A549 (cell line): ENCODE measurements at places on chromosomes 1 and 21.

DNA sequence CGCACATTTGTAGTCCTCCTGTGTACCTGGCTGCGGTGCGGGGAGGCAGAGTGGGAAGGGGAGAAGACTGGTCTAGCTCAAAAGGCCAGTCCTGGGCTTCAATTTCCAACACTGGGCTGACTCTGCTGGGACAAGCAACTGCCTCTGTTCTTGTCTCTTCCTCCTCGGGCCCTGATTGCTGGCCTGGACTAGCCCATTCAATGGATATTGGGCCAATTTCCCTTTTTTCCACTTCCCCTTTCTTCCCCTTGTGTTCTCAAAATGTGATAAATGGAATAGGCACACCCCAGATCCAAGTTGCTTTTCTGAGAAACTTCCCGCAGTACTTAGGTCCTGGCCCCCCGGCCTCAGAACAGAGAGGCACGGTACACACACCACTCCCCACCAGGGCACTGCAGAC, 48.2 kb downstream of the SPSB1 start:
- DNase-seq, result no peak

- no peak for DNase-seq
These were observed 112.6 kb downstream of the ADAMTS1 start for GRCh38 chr21:26732432-26733221.

GRCh38 chr1:100053727-100054126, 79.0 kb downstream of the SASS6 start:
- no peak for DNase-seq

- no peak for DNase-seq
These were observed 1.6 kb upstream of the RAB7B start for GRCh38 chr1:206004826-206005225.

GRCh38 chr1:241979926-241980325, 19.0 kb downstream of the MAP1LC3C start:
- DNase-seq, result no peak

DNA sequence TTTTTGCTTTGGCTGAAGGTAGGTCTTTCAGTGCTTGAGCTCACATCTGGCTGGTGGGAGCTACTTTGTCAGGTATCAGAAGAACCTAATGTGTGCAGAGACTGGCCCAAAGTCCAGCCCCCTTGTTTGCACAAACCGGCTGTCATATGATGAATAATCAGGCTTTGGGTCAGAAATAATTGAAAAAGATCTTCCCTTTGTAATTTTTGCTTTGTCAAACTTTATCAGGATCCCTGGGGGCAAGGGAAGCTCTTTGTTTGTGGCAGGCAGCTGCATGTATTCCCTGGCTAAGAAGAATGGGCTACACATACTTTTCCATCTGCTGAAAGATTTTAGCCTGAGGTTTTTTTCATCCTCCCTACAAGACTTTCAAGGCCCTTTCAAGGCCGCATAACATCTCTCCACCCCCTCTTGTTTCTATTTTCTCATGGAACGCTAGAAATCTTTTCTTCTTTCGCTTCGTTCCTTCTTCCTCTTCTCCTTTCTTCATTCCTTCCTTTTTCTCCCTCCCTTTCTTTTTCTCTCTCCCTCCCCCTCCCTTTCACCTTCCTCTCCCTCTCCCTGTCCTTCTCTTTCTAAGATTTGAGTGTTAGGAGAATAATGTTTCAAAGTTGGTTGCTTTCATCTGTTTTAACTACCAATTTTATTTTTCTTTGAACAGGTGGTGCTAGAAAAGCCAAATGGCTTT, 25.5 kb downstream of the TUFT1 start:
- DNase-seq, result no peak

GRCh38 chr21:35905096-35905962, 155.0 kb downstream of the SETD4 start:
- DNase-seq, result no peak

GRCh38 chr21:28436286-28436932, 556.3 kb downstream of the LTN1 start:
- DNase-seq, result no peak

GRCh38 chr1:202283379-202283844, 58.3 kb downstream of the UBE2T start:
- peak; percentile 28 for DNase-seq

- no peak for DNase-seq
These were observed 2.0 kb upstream of the SMYD3 start for GRCh38 chr1:246508897-246509688.

GRCh38 chr1:41495210-41495948, 10.9 kb upstream of the EDN2 start:
- DNase-seq, result no peak

DNA sequence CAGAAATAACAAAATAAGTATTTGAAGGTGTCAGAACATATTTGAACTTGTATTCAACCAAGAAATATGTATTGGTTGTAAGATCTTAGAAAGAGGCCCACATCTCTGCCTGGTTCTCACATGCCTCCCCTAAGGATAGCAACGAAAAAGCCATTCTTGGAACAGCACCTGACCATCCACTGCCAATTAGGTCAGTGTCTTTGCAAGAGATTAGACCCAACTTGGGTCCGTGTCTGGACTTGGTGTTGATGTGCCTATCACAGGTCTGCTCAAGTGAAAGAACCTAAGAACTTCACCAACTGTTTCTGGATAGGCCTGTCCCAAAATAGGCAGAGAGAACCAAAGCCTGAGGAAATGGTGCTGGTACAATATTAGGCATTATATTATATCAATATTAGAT, 46.0 kb upstream of the COG2 start:
- DNase-seq, result no peak

DNA sequence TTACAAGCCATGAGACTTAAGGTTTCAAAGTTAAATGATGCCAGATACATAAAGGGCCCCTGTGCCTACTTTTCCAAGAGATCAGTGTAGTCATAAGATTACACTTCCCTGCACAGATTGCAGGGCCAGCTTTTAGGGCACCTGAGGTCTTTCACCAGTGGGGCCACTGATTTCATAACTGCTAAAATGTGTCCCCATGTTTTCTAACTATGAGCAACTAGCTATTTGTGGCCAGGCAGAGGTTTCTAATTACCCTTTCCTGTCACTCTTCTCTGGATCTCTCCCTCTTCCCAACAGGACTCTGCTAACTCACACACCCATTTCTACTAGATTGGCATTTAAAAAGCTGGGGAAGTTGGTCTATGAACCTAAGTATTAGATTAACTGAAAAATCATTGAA, 207.1 kb upstream of the SGIP1 start:
- DNase-seq, result no peak

DNA sequence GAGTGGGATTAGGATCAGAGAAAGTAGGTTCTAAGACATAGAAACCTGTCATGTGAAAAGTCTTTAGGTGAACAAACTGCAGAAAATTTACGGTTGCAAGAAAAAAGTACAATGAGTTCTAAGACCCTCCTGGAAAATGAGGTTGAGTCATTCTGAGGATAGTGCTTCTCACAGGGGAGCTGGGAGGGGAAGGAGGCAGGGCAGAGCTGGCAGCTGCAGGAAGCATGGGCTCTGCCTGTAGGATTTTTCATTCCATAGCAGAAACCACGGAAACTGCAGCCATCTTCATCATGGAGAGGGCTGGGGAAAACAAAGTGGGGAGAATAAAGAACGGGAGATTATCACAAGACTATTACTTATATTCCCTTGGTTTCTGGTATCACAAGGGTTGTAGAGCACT, 25.8 kb upstream of the THEM4 start:
- no peak for DNase-seq

GRCh38 chr1:211478801-211479578, 13.0 kb downstream of the RD3 start:
- no peak for DNase-seq

DNA sequence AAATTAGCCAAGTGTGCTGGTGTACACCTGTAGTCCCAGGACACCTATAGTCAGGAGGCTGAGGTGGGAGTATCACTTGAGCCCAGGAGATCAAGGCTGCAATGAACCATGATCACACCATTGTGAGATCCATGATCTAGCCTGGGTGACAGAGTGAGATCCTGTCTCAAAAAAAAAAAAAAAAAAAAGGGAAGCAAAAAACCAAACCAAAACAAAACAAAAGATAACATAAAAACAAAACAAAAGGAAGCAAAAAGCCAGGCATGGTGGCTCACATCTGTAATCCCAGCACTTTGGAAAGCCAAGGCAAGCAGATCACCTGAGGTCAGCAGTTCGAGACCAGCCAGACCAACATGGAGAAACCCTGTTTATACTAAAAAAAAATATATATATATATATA, 9.4 kb upstream of the AKR1A1 start:
- no peak for DNase-seq

GRCh38 chr1:65431111-65431705, 10.7 kb downstream of the LEPR start:
- no peak for DNase-seq

- no peak for DNase-seq
These were observed 26.6 kb downstream of the CLIC6 start for GRCh38 chr21:34695434-34695833.
